ENCODE measurements at places on chromosomes 12 and 14.
A peak's percentile ranks its signal among the peaks of the same experiment; 100 is the strongest.

DNA sequence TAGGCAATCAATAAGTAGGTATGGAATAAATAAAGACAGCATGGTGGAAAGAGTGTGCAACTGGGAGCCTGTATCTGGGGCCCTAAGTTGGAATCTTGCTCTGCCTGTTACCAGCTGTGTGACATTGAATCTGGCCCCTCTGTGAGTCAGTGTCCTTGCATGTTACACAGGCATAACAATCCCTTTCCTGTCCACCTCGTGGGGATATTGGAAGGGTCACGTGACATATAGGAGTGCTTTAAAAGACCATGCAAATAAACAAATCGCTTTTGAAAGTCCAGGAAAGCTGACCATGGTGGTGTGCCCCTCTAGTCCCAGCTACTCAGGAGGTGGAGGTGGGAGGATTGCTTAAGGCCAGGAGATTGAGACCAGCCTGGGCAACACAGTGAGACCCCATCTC lies 51.1 kb upstream of the VRK1 start:
- DNase-seq = no peak

DNA sequence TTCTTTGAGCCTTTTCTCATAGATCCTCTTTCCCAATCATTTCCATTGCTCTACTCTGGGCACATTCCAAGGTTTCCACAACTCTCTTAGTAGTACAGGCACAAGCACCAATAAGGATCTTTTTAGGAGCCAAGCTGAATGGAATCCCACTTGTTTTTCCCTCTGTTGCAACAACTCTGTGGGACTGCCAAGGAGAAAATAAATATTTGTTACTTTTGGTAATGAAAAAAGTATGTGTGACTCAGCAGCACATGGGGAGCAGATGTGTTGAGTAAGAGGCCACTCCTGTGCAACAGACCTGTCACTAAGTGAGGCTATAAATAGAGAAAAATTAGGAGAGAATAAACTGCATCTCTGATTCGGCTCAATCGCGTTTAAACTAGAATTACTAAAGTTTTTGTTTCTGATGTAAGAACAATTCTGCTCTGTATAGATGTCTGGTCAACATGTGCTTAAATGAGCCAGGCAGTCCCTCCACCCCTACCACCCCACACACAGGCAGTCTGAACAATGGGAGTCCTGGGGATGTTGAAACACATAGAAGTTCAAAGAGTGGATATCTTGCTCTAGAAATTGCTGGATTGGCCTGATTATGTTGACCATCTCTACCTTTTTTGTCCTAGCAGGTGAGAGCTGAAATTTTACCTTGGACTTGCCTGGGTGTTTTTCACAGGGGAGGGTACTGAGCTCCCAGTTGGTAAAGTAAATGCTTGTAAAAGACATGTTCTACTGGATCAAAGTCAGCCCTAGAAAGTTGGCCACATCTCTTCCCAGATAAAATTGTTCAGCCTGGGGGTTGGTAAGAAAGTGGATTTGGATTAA lies 244.3 kb upstream of the NOVA1 start:
- DNase-seq = no peak

DNA sequence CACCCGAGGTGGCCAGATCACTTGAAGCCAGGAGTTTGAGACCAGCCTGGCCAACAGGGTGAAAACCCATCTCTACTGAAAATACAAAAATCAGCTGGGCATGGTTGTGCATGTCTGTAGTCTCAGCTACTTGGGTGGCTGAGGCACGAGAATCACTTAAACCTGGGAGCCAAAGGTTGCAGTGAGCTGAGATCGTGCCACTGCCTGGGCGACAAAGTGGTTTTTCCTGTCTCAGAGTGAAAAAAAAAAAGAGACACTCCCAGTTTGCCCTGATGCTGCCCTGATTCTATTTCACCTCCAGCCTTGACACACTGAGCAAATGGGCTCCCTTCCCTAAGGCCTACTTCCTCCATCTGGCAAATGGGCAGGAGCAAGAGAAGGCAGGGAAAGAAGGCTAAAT lies 28.5 kb upstream of the PLEK2 start:
- DNase-seq = no peak

DNA sequence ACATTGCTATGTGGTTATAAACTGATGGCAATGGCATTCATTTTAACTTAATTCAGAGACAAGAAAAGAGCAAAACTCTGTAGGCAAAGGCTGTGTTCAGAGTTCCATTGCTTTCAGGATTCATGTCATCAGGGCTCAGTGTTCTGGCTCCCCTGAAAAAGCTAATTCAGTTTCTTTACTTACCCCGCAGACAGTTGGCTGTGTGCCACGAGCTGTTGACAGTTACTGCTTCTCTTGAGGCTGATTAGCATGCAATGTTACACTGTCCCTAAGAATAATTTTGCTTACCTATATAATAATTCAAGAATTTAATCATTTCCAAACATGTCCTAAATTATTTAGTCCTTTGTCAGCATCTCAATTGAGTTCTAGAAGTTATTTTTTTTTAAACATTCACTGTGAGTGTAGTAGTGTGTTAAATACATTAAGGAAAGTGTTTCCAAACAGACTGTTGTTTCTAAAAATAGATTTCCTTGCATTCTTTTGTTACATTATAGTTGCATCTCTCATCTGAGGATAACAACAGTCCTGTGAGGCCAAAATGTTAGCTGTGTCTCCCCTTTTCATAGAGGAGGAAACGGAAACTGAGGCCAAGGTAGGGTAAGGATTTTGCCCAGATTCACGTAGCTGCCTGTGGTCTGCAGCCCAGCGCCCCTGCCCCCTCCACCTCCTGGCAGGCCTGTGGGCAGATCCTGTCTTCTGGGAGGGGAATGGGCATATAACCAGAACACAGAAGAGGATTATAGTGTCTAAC lies 98.6 kb downstream of the PELI2 start:
- no peak for DNase-seq

DNA sequence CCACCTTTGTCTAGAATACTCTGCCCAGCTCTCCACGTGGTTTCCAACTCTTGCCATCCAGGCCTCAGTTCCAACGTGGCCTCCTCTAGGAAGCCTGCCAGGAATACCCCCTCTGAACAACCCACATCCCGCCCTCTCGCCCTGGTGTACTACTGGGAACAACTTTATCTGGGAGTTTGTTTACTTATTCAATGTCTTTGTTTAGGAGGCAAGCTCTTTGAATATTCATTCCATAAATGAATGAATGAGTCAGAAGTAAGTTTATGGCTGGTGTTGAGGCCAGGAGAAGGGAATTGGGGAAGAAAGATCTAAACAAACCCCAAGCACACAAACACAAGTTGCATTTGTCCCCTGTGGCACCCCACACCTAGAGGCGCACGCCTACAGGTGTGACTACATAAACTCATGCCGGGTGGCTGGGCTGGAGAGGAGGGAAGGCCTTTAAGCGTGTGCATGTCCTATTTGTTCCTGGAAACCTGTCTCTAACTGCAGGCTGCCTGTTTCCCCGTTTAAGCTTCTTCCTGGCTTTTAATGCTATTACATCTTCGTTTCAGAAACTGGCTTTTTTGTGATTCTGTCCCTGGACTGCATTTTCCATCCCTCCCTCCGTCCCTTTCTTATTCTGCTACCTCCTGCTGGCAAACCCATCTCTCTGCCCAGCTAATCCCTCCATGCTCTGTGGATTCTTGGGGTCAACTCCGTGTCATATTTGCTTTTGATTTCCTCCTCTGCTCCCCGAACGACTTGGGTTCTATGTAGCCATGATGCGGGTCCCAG lies 57.9 kb downstream of the FZD10 start:
- no peak for DNase-seq

- peak; percentile 64 for DNase-seq
Observed at GRCh38 chr12:2291182-2291832, 238.5 kb downstream of the CACNA1C start.

DNA sequence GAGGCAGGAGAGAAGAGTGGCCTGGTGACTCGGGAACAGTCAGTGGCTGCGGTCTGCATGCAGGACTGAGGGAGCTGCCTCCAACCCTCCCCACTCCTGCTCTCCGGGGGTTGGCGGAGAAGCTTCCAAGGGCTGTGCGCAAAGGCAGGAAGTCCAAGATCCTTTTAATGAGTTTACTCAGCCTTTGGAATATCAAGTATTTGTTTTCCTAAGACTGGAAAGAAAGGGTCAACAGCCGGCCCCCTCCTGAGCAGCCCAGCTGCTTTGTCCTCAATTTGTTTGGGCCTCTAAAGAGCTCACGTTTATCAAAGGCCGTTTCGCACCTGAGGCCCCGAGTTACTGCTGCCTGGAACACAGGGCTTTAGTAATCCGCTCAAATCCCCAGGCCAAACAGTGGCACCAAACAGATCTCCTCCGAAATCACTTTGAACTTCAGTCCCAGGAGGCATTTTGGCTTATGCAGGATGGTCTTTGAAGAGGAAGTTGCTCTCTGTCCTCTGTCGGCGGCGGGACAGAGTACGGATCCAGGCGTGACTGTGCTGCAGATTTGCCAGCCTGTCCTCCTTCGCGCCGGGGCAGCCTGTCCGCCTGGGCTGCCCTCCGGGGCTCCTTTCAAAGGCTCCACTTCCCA lies 117.2 kb upstream of the FZD10 start:
- DNase-seq = no peak

DNA sequence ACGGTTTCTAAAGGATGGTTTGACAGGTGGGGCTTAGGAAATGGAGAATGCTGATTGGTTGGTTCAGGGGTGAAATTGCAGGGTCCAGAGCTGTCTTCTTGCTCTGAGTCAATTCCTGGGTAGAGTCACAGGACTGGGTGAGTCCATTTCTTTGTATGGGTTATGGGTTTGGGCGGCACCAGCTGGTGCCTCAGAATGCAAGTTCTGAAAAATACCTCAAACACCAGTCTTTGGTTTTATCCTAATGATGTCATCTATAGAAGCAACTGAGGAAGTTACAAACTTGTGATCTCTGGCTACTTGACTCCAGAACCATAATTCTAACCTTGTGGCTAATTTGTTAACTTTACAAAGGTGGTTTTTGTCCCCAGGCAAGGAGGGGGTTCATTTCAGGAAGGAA lies 47.6 kb upstream of the EIF5 start:
- no peak for DNase-seq

DNA sequence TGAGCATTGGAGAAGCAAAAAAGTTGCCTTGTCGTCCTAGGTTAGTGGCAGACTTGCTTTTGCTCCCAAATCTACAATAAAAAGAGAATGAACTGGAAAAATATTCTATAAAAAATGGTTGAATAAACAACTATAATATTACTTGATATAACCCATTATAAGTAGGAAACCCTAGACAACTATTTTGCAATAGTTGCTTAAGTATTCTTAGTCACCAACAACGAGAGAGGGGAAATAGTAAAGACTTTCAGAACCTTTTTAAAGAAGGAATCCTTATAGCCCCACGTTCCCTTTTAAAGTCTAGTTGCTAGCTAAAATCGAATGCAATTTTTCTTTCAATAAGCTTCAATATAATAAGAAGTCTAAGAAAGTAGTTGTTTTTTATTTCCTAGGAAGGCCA lies 17.5 kb downstream of the AQP6 start:
- no peak for DNase-seq

GRCh38 chr12:29566441-29566840 lies 69.0 kb upstream of the OVCH1 start:
- DNase-seq = no peak

DNA sequence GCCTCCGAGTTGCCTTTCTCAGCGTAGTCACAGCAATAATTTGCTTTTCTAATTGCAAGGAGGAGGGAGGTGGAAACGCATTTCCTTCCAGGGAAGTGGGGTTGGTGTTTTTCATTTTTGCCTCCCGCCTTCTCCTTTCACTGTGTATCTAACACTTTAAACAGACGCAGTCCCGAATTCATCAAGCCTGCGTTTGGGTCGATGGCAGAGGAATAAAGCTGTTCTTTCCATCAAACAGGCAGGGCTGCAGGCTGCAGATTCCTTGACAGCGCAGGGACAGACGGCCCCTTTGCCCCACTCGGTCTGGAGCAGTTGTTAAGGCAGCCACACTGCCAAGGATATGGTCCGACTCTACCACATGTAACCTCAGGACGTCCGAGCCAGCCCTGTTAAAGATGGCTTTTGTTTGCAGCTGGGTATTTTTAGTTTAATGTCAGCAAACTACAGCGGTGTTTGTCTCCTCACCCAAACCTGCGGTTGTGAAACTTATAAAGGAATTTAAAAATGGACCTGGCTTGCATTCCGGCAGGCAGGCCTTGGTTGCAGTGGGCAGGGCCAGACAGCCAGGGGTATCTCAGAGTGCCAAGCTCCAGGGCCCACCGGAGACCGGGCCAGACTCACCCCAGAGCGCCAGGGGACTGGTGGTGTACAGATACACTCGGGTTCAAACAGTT lies 2.1 kb downstream of the CHST11 start:
- no peak for DNase-seq

GRCh38 chr12:68572661-68573060 lies 38.0 kb upstream of the RAP1B start:
- no peak for DNase-seq

- no peak for DNase-seq
Observed at GRCh38 chr12:117042171-117042842, 56.9 kb downstream of the TESC start.

- DNase-seq = peak; percentile 73
Observed at GRCh38 chr12:27332714-27333402, at the start of gene BMAL2. BMAL2 (plus strand) TSS chr12:27332836; CDS start chr12:27333073, 237 bp downstream.

GRCh38 chr14:76336876-76337275 lies 39.1 kb upstream of the ESRRB start:
- no peak for DNase-seq

DNA sequence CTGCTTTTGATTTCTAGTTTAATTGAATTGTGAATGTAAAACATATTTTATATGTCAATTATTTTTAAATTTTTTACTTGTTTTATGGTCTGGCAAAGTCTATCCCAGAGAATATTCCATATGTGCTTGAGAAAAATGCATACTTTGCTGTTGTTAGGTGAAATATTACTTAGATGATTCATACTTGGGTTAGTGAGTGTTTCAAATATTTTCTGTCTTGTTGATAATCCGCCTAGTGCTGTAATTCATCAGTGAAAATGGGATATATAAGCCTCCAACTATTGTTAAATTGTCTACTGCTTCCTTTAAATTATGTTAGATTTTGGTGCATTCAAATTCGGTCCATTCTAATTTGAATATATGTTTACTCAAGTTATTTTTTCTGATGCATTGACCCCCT lies 395.5 kb downstream of the LRFN5 start:
- no peak for DNase-seq

DNA sequence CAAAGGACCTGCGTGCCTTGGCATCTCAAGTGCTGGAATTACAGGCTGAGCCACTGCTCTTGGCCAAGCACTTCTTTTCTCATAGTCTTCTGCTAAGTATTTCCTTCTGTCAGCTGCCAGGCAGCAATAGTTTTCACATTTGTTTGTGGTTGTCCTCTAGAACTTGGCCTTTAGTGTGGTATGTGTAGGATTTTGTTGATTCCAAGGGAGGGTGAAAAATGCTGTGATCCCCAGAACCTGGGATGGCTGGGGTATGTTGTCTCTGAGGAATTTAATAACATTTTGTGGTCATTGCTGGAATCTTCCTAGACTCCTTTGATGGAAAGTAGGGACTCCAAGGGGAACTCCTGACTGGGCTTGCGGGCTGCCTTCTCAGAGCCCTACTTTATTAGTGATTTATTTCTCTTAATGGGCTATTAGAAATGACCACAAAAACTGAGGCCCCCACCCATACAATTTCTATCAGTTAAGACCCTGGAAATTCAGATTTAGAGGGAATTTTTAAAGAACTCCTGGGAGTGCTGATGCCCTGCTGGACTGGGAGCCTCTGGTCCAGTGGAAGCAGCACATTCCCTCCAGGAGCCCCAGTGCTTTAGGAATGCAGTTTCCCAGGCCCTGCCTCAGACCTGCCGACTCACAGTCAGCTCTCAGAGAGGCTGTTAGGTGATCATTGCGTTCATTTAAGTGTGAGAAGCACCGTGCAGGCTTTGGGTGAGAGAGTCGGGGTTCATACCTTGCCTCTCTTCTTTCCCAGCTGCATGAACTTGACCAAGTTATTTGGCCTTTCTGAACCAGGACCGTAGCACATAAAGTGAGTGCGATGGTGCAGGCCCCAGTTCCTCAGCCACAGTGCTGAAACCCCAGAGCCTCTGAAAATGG lies 22.7 kb downstream of the TRAF3 start:
- no peak for DNase-seq

Data from stimulated activated effector memory CD8-positive, alpha-beta T cell treated with anti-CD3 and anti-CD28 coated beads, Interleukin-12 subunit alpha, Interleukin-12 subunit beta, amount 100 ng/mL, for 72 hours (primary cell).